ENCODE measurements at places on chromosomes 4 and X.

GRCh38 chrX:10173331-10173900 is 16.6 kb downstream of the CLCN4 start:
- DNase-seq: no peak

DNA sequence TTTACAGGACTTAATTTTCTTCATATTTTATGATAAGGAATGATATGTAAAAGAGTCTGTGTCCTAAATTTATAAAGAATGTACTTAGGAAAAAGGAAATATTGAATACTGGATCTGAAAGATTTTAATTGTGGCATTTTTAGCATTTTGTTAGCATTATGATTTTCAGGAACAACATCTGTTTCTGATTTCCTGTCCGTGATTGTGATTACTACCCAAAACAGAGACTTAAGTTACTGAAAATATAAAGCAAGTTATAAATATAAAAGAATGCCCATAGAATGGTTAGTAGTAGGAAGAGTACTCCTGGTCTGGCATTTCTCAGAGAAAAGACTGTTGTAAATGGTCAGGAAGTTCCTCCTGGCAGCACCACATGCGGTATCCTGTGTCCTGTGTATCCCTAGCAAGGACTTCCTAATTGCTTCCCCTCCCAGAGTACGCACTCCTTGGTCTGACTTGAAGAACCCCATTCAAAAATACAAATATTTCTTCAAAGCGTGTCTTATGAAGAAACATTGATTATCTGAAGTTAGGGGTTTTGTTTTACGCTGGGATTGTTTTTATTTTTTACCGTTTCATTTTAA is 88.9 kb downstream of the RS1 start:
- DNase-seq: no peak

- DNase-seq: no peak
Measured at GRCh38 chrX:148609515-148610327, 109.3 kb downstream of the AFF2 start.

- DNase-seq: no peak
Measured at GRCh38 chr4:118911238-118911703, 22.6 kb downstream of the SYNPO2 start.

DNA sequence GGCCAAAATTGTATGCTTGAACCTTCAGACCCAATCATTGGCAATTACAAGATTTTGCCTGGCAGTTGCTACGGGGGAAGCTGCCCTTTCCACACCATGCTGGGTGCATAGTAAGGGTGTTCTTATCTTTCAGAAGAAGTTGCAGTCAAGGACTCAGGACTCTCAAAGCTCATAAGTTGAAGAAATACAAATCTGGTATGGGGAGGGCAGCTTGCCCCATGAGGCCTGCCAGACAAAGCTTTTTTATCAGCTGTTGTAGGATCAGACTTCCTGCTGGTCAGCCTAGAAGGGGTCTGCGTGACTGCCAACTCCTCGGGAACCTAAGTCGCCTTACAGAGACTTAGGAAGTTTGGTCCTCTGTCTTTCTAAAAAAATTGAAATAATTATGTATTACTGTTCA is 174.9 kb upstream of the TECRL start:
- no peak for DNase-seq

DNA sequence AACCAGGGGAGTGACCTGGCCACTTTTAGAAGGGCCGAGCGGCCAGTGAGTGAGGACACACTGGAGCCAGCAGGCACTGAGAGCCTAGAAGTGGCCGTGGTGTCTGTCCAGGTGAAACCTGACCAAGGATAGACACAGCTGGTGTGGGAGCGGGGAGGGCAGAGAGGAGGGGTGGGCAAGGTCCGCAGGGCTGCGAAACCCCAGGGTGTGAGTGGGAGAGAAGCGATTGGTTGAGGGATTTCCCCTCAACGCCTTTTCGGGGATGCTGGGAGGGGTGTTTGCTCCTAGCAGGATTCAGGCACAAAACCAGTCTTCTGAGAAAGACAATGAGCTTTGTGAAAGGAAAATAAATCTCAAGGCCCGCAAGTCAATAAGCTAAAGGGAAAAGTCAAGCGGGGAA is 33.2 kb upstream of the ARSD start:
- DNase-seq: no peak

- no peak for DNase-seq
Measured at GRCh38 chrX:25872786-25873185, 265.4 kb upstream of the MAGEB18 start.

- DNase-seq: no peak
Measured at GRCh38 chrX:65644621-65645289, 22.7 kb upstream of the MSN start.

DNA sequence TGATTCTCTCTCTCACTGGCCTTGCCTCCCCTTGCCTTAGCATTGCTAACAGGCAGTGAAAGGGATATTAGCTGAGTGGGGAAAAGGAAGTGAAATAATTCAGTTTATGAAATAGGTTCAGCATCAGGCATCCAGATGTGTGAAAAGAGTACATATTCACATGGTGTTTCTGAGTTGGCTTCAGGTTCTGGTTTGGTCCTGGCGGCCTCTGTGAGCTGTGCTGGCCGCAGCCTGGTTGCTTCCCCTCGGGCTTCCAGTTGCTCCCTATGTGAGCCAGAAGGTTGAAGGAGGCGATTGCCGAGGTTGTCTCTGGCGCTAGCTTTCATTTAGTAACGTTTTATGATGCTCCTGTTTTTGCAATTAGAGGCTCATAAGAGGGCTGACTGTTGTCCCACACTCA is 99.1 kb upstream of the TLR2 start:
- DNase-seq: no peak

- no peak for DNase-seq
Measured at GRCh38 chrX:53018627-53019026, 30.0 kb upstream of the GPR173 start.

DNA sequence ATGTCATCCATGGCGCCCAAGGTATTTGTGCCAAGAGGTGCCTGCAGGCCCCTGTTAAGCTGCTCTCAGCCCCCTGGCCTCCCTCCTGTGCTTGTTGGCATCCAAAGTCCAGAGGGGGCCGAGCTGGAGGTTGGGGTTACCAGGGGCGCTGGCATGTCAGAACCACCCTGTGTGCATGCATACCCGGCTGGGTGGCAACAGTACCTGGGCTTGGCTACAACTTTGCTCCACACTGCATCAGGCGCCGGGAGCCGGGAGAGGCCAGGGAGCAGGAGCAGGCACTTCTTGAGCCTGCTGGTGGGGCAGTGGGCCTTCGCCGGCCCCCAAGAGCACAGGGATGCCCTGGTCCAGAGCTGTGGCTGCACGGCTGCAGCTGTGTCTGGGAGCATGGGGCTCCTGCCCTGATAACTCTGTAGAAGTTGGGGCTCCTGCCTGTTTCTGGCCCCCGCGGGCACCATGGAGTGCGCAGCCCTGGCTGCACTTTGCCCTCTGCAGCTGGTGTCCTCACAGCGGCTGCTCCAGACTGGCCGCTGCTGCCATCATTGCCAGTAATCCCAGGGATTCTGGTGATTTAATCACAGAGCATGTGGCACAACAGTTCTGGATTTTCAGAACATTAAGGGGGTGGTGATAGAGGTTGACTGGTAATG is 130.3 kb downstream of the ARHGAP10 start:
- no peak for DNase-seq

- no peak for DNase-seq
Measured at GRCh38 chr4:113878668-113879067, 100.8 kb downstream of the ARSJ start.

- DNase-seq: no peak
Measured at GRCh38 chrX:132401935-132402334, 86.9 kb downstream of the MBNL3 start.

- no peak for DNase-seq
Measured at GRCh38 chr4:125677665-125678307, 363.0 kb downstream of the FAT4 start.

- DNase-seq: no peak
Measured at GRCh38 chrX:121949041-121949760, 901.8 kb downstream of the GLUD2 start.

GRCh38 chr4:26806331-26806730 is 54.3 kb upstream of the STIM2 start:
- DNase-seq: no peak

GRCh38 chr4:120079839-120080520 is 13.3 kb upstream of the MAD2L1 start:
- DNase-seq: no peak

DNA sequence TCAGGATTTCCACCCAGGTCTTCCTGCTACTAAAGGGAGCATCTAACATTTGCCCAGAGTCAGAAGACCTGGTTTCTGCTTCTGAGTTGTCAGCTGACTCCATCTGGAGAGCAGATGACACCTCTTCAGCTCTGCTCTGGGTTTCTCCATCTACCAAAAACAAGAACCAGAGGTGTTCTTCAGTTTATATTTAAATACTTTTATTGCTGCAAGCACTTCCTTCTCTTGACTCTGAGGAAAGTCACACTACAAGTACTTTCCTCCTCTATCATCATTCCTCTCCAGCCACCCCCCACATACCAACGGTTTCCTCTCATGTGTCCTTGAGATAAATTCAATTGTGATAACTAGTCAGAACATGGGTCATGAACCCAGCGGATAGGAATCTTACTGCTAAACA is 88.4 kb downstream of the PPP3CA start:
- DNase-seq: no peak

GRCh38 chrX:133090236-133090809 is 6.6 kb downstream of the USP26 start:
- no peak for DNase-seq

- no peak for DNase-seq
Measured at GRCh38 chr4:123750044-123750443, 353.4 kb downstream of the SPRY1 start.

Measured in activated gamma-delta T cell treated with anti-CD3 and anti-CD28 coated beads, Interleukin-2, amount 50 U/mL, for 16 hours (primary cell).